ENCODE measurements at places on chromosomes 3 and 15.

GRCh38 chr15:66912001-66912400 is 153.4 kb upstream of the SMAD3 start:
- peak; percentile 19 for DNase-seq

- no peak for DNase-seq
Measured at GRCh38 chr3:124258057-124258500, 266.2 kb upstream of the ROPN1 start.

GRCh38 chr3:55246033-55246432 is 241.1 kb downstream of the WNT5A start:
- no peak for DNase-seq

GRCh38 chr3:113775516-113775915 is 28.7 kb downstream of the ATP6V1A start:
- no peak for DNase-seq

DNA sequence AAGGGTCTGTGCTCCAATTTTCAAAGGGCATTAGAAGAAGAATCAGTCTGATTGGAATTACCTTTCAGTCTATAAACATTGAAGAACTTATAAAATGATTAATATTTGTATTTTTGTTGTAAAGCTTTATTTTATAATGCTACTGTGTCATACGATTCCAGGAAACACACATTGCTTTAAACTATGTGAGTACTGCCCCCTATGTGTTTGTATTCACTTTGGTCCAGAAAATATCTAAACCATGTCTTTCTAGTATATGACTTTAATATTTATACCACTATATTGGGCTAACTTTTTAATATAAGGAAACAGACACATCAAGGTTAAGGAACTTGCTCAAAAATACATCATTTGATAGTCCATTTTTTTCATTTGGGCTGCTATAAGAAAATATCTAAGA is 3.2 kb upstream of the RIOX2 start:
- DNase-seq = no peak

GRCh38 chr3:23746441-23746840 is 59.3 kb upstream of the UBE2E1 start:
- no peak for DNase-seq

DNA sequence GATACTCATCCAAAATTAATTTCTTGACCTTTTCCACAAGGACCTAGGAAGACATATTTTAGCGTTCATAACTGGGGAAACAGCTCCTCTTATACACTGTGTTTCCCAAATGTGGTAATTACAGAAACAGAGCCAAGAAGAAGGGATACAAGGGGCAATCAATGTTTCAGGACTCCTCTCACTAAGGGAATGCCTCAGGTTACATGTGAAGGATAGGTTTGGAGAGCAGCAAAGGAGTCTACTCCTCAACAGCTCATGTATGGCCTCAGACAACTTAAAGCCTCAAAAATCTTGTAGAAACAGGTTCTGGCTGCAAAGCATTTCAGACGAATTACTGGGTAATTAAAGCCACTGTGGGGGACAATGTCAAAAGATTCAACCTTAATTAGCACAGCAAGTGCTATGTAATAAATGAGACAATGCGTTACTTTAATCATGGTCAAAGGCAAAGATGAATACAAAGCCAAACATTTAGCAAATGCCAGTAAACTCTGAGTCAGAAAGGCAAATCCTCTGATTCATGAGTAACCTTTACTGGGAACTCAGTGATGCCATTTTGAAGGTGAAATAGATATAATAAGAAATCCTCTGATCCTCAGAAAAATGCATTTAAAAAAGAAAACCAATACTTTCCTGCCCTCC is 1111.2 kb downstream of the TUSC7 start:
- DNase-seq = no peak

DNA sequence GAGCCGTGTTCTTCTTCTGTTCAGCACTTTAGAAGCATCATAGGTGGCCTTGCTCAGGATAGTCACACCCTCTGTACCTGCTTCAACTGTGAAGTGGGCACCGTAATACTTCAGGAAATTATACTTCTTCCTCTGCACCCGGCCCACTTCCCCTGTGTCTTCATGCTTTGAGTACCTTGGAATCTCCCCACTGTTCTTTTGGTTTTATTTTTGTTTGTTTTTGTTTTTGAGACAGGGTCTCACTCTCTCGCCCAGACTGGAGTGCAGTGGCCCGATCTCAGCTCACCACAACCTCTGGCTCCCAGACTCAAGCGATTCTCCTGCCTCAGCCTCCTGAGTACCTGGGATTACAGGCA is 1.7 kb downstream of the P2RY14 start:
- DNase-seq = peak; percentile 13

- DNase-seq = no peak
Measured at GRCh38 chr3:156817646-156818272, 8.4 kb upstream of the LEKR1 start.

DNA sequence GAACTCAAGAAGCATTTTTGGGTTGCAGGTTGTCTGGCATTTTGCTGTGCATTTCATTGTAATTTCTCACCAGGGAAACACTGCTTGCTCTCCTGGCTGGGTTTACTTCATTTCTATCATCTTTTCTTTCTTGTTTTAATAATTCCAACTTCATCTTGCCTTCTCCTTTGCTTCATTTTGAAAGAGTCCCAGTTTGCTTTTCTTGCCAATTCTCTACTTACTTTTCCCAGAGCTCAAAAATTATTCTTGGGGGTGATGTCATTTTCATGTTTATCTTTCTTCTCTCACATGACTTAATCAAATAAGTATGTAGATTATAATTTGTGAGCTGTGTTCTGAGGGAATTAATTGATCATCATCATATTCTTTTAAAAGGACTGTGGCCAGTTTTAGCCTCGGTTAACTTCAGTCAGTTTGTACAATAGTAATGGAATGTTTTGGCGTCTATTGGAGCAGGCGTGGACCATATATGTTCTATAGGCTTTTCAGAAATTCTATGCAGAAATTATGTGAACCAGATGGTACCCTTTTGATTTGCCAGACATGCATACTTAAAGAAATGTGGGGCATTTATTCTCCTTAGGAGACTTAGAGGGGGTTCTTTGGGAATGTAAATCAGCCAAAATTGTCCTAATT is 30.1 kb downstream of the SH3GL3 start:
- no peak for DNase-seq

DNA sequence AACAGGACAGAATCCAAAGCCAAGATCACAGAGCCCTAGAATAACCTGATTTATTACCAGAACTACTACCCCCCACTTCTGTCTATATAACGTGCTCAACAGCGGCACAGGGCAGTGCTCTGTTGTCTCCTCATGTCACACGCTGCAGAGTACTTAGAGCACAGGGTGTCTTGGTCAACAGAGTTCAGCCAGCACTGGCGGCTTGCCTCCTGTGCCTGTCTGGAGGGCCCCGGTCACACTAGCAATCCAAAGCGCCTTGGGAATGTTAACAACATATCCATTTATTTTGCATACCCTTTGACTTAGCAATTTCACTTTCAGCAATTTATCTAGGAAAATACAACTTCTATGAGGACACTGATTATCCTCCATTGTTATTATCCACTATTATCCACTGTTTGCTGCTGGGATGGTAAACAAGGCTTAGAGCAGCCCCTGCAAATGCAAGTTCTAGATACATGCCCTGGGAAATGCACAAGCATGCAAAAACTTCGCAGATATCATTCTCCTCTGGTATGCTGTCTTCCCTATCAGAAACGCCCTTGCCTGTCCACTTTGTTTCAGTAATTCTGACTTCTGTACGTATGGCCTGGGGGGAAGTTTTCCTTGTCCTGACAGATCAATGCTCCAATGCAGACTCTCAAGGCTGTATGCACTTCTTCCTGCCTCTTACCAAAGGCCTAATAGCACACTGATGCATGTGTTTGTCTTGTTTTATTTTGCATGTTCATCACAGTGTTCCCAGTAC is 86.2 kb upstream of the OCA2 start:
- DNase-seq = no peak

- DNase-seq = no peak
Measured at GRCh38 chr3:99869621-99870020, 52.0 kb downstream of the CMSS1 start.

GRCh38 chr3:33260104-33260503 is 17.1 kb upstream of the FBXL2 start:
- DNase-seq = no peak

GRCh38 chr3:150739200-150739863 is 23.6 kb downstream of the SIAH2 start:
- no peak for DNase-seq

DNA sequence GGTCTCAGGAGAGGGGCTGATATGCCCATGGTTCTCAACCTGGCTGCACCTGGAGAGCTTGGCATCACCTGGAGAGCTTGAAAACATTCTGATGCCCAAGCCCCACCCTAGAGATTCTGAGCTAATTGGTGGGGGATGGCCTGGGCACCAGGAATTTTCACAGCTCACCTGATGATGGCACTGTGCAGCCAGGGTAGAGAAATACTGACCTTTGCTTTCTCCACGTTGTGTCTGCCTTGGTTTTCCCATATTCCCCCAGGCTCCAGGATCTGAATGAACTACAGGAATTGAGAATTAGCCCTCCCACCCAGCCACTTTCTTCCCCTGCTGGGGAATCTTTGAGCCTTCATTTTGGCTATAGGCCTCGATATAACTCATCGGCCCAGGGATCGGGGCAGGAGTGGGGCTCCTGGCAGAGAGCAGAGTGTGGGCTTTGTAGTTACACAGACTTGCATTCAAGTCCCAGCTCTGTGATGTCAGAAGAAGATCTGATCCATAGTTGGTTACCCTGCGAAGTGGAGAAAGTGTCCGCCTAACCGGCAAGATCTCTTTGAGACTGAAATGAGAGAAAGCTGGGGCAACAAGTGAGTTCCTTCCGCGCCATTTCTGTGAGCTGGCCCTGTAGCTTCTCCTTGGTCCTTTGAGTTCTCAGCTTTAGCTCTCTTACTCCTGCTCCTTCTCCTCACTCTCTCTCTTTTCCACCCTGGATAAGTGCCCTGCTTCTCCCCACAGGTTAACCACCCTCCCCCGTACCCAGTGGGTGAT is 33.1 kb upstream of the UBE2Q2 start:
- no peak for DNase-seq

DNA sequence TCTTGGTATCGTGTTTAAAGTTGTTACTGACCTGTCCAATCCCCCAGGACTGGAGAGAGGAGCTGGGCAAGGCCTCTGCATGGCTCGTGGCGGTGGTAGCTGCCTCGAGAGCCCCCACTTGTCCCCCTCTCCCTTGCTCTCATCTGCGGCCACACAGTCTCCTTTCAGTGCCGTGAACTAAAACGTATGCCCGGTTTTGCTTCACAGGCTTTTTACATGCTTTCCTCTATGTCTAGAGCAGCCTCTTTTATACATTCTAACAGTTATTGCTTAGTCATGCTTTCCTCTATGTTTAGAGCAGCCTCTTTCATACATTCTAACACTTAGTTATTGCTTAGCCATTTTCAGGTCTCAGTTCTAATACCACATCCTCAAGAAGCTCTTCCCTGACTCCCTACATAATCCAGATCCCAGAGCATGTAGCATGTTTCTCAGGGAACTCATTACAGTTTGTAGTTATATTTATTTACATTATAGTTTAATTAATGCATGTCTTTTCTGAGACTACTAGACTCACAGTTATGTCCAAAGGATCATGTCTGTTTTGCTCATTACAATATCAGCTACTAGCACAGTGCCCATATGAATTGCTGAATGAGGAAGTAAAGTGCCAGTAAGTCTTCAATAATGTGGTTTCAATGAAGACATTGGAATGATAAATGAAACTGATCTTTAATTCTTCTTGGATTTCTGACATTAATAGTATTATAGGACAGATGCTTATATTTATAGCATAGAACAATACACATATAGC is 66.5 kb upstream of the TBL1XR1 start:
- no peak for DNase-seq

GRCh38 chr3:141321109-141321497 is 47.2 kb upstream of the ZBTB38 start:
- no peak for DNase-seq

GRCh38 chr15:58877999-58878825 is 55.3 kb downstream of the SLTM start:
- DNase-seq = no peak

- DNase-seq = no peak
Measured at GRCh38 chr3:81666502-81667121, 94.8 kb downstream of the GBE1 start.

DNA sequence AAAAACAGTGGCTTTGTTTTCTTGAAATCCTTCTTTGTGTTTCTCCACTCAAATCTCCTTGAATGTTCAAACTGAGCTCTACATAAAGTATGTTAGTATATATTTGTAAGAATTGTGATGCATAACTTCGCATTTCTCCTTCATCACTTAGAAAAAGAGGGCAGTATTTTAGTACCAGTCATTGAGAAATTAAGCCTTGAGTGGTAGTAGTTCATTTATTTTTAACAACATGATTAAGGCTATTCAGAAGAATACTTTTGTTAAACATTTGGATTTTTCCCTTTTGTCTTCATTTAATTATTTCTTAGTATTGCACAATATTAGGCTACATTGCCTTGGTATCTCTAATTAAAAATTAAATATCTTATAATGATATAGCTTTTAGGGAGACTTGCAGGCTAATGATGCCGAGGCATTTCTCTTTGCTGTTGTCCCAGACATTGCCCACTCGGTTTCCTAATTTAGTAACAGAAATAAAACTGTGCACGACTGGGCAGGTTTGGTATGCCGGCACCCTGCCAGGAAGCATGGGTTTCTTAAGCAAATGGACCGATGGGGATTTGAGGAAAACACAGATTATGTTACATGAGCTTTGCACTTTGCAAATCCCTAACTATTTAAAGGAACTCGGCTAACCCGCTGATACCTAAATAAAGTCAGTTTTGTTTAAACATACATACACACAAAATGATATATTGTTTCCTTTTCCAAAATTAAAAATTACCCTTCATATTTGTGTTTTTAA is 54.7 kb downstream of the LRRC28 start:
- no peak for DNase-seq

GRCh38 chr3:129673012-129673411 is 66.5 kb upstream of the PLXND1 start:
- no peak for DNase-seq

DNA sequence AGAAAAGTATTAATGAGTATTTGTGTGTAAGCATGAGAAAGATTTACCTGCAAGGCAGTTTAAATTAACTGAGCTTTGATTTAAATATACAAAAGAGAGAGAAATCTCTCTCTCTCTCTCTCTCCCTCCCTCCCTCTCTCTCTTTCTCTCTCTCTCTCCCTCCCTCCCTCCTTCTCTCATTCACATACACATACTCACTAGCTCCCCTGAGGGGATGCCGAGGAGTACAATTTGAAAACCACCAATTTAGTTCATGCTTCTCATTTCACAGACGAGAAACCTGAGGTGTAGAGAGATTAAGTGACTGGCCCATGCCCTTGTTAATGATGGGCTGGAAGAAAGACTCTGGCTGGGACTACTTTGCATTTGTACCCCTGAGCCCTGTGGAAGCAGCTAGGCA is 59.4 kb downstream of the MECOM start:
- no peak for DNase-seq

GRCh38 chr3:185954366-185954723 is 16.5 kb upstream of the TRA2B start:
- no peak for DNase-seq

Measured in activated CD4-positive, alpha-beta T cell treated with anti-CD3 and anti-CD28 coated beads, Interleukin-2, amount 50 U/mL, for 1 hour (primary cell).